ENCODE measurements at places on chromosomes 4 and X.
A peak's percentile ranks its signal among the peaks of the same experiment; 100 is the strongest.

- ATAC-seq = peak; percentile 82
These were observed 25.1 kb downstream of the NIPAL1 start for GRCh38 chr4:48041535-48042137.

- ATAC-seq = no peak
These were observed at the start of gene ANXA3 for GRCh38 chr4:78551420-78552351. Gene ANXA3, plus strand, starts transcription at chr4:78551770. Its CDS starts 2,704 bp downstream, at chr4:78554474.

- peak; percentile 14 for ATAC-seq
These were observed 31.3 kb upstream of the GNRHR start for GRCh38 chr4:67785528-67785927.

- ATAC-seq = no peak
These were observed 2068.9 kb downstream of the PCDH7 start for GRCh38 chr4:32789026-32789608.

- ATAC-seq = no peak
These were observed 53.7 kb downstream of the ANAPC10 start for GRCh38 chr4:145044341-145044740.

GRCh38 chr4:53752124-53752523 lies 160.8 kb upstream of the LNX1 start:
- no peak for ATAC-seq

GRCh38 chr4:171954650-171955049 lies 141.4 kb downstream of the GALNTL6 start:
- no peak for ATAC-seq

GRCh38 chrX:109774706-109775105 lies 41.6 kb upstream of the ACSL4 start:
- ATAC-seq = peak; percentile 98

DNA sequence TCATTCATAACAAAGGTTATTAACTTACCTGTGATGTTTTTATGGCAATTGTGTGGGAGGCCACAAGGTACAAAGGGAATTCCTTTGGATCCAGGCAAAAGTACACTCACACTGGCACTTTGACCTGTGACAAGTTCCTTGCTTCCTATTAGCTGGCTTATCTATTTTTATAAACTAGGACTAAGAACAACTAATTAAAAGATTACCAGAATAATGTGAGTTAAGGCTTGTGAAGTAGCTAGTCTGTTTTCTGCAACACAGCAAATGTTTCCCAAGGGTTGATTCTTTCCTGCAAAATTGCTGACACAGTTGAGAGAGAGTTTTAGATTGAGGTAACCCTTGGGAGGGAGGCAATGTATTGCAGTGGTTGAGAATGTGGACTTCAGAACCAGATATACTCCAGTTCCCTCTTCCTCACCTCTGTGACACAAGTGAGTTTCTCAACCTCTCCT lies 107.9 kb downstream of the CPEB2 start:
- no peak for ATAC-seq

- no peak for ATAC-seq
These were observed 1674.0 kb upstream of the PCDH7 start for GRCh38 chr4:29046186-29046585.

DNA sequence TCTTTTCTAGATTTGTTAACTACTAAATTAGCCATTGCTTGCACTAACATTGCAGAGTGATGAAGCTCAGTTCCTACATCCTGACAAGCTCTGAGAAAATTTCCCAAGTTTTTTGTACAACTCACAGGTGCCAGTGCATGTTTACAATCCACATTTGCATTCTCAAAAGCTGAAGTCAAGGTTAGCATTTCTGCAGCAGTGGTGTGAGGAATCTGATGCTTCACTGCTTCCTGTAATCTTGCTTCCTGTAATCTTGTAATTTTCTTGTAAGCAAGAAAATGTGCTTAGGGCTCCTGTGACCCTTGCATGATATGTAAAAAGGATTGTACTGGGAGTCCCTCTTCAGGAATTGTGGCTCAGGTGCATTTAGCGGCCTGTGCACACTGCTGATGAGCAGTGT lies 207.4 kb upstream of the CXCL13 start:
- ATAC-seq = no peak

- ATAC-seq = no peak
These were observed 246.5 kb upstream of the HS3ST1 start for GRCh38 chr4:11675051-11675800.

GRCh38 chr4:94032754-94033153 lies 174.9 kb upstream of the SMARCAD1 start:
- ATAC-seq = no peak

GRCh38 chr4:8651661-8652180 lies 59.2 kb downstream of the CPZ start:
- no peak for ATAC-seq

- no peak for ATAC-seq
These were observed 174.4 kb downstream of the MSL3 start for GRCh38 chrX:11932423-11932822.

DNA sequence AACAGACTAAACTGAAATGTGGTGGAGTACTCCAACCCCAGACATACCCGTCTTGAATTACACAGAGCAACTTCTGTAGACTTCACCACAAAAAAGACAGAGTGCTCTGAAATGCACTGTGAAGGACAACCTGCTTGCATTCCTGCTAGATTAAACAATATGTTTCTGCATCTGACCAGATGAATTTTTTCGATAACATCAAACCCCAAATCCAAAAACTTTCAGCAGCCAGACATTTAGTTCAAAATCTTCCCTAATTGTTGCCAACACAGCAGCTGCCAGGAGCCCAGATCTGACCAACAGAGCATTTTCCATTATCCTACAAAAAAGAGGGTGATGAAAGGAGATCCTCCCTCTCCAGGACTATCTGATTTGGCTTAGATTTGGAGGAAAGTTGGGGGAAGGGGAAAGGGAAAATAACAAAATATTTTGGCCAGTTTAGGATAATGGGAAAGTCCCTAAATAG lies 356.5 kb downstream of the PDGFC start:
- ATAC-seq = no peak

GRCh38 chr4:181477591-181477990 lies 765.6 kb upstream of the TENM3 start:
- ATAC-seq = no peak

DNA sequence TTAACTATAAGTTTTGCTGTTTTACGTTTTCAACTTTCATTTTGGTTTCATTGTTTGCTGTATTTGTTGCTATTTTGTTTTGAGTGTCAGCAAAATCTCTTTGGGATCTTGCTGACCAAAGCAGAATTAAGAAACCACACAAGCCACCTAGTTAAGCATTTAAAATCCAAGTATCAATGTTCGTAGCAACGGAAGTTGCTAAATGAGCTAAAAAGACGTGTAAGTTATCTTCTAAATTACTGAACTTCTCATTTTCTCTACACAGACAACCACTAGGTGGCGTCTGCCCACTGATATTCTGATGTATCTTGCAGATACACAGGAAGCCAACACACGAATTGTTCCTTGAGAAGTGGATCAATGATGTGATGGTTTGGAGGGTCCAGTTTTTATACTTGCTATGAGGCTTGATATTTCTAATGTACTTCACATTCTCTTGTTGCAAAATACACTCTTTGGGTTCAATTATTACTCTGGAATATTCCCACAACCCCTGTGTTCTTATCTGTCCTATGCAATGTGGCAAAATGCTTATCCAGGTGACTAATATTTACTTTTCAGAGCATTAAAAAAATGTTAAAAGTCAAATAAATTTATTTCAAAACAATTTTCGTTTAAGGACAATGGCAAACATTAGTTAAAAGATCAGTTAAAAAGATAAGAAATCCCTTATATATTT lies 250.5 kb downstream of the TECRL start:
- no peak for ATAC-seq
